Fibroblast of pulmonary artery (primary cell): ENCODE measurements at places on chromosomes 2 and 18.

GRCh38 chr18:79690586-79691482 is 11.2 kb downstream of the CTDP1 start:
- no peak for DNase-seq

DNA sequence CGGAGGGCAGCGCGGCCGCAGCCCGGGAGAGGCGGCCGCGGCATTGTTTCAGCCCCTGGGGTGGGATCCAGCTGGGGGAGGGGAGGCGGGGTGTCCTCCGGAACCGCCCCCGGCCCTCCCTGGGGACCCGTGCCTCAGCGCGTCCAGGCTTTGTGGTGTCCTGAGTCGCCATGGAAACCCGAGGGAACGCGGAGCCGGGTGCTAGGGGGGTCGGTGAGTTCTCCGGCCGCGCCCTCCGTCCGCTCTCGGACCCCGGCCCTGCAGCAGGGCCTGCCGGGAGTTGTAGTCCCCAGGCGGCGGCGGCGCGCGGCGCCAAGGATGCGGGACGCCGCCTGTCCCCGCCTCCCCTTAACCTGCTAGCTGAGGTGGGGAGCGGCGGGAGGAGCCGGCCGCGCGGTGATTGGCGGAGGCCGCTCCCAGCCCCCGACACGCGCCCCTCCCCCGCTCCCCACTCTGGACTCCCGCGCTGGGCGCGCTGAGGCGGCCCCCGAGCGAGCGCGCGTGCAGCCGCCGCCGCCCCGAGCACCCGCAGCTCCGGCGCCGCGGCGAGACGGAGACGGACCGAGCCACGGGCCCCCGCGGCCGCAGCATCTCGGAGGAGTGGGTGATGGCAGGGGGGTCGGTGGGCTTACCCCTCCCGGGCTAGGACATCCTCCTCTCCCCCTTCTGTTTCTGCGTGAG is at the start of gene DPYSL5:
DPYSL5 (plus strand) TSS at position 478 of the 681 bp plus-strand sequence. CDS start 50,368 bp downstream, outside the sequence.
- no peak for DNase-seq

DNA sequence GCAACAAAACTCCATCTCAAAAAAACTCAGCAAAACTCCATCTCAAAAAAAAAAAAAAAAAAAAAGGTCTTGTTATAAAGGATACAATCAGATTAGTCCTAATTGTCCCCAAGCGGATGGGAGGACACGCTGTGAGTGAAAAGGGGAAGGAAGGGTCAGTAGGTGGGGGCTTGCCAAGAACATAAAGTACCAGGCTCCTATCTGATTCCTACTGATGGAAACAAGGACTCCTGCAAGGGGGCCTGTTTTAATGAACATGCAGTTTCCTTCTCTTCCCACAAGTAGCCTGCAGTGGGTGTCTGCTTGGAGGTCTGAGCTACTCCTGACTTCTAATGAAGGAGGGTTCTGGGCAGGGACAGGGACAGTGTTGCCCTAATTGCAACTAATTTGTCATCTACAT is 7.9 kb downstream of the SCG2 start:
- no peak for DNase-seq

DNA sequence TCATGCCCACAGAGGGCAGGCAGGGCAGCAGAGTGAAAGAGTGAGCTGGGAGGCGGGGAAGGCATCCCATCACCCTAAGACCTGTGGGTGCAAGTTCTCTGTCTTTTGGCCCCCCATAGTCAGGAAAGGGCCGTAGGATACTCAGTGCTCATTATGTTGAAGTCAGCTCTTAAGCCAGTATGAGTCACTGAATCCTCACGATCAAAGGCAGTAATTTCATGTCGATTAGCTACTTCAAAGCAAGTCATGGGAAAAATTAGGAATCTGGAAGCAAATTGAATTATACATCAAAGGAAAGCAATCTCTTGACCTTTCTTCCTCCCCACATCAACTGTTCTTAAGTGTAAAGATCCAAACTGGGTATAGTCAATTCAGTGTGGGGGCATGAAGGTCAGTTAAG is 178.9 kb downstream of the FHOD3 start:
- no peak for DNase-seq

GRCh38 chr2:80489717-80490116 is 185.2 kb upstream of the LRRTM1 start:
- DNase-seq: peak; percentile 60

DNA sequence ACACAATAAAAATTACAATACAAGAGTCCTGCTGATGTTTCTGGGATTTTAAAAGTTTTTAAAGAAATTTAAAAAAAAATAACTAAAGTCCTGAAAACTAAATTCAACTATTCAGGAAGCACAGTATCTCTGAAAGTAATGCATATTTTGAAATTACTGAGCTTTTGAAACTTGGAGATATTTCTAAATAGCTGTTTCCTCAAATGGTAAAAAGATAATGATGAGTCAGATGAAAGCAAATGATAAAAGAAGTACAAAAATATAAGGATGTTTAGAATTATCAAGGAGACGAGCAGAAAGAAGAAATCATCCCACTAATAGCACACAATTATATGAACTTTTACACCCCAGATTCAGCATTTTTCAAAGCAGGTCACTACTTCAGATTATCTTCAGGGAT is 90.2 kb upstream of the SLC25A52 start:
- no peak for DNase-seq

DNA sequence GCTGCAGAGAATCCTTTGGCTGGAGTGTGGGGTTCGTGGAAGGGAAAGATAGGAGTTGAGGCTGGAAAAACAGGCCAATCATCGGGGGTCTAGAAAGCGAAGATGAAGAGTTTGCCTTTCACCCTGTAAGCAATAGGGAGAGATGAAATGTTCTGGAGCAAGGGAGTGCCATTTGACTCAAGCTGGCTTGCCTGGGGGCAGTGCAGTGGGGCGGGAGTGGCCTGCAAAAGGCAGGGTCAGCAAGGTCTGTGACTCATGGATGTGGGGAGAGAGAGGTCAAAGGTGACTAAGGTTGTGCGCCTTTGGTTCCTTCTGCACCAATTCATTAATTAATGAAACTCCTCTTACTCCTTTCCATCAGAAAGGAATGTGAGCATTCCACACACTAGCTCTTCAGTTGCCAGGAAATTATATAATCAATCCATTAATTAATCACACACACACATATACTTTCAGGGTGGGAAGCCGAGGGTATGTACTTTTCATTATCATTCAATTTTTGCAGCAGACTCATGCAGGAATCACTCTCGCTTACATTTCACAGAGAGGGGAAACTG is 227.6 kb downstream of the MYCN start:
- no peak for DNase-seq

DNA sequence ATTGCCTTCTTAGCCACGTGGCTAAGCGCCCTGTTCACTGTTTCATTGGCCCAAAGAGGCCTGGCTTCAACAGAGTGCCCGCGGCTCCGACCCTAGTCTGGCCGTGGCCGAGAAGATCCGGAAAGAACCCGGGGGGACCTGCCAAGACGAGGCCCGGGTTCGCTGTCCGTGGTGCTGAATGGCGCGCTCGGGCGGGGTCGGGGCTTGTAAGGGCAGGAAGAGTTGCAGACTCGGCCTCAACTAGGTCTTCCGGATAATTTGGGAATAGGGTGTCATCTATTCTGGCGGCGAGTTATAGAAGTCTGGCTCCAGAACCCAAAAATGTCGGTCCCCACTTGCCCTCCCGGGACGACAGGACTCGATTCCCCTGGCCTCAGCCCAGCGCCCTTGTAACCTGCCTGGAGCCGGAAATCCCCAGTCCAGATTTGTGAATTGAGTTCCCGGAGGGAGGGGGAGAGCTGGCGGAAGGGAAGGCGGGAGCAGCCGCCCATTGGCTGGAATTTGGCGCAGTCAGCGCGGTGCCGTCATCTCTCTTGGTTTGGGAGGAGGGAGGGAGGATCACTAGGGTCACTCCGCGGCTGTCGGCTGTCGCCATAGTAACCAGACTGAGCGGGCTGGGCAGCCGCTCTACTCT is 3.5 kb downstream of the CDK5R2 start:
- peak; percentile 92 for DNase-seq
